ENCODE measurements at places on chromosomes 13 and 19. TPM values are rescaled to one million over a fixed set of nuclear protein-coding genes. Genes with fewer than 3 reads are reported as not detected.

CCDC70 gene
- not detected for total RNA-seq

ZNF787 gene
- 10.7 TPM for total RNA-seq

KLK12 gene
- total RNA-seq = not detected

FBXO27 gene
- total RNA-seq = not detected

AKAP8 gene
- total RNA-seq = 9.5 TPM

CGB5 gene
- not detected for total RNA-seq

ZNF585A gene
- 27.8 TPM for total RNA-seq

RASGRP4 gene
- total RNA-seq = not detected

FGF22 gene
- not detected for total RNA-seq

FKBP8 gene
- total RNA-seq = 199 TPM
